ENCODE measurements at places on chromosomes 2 and 18.

DNA sequence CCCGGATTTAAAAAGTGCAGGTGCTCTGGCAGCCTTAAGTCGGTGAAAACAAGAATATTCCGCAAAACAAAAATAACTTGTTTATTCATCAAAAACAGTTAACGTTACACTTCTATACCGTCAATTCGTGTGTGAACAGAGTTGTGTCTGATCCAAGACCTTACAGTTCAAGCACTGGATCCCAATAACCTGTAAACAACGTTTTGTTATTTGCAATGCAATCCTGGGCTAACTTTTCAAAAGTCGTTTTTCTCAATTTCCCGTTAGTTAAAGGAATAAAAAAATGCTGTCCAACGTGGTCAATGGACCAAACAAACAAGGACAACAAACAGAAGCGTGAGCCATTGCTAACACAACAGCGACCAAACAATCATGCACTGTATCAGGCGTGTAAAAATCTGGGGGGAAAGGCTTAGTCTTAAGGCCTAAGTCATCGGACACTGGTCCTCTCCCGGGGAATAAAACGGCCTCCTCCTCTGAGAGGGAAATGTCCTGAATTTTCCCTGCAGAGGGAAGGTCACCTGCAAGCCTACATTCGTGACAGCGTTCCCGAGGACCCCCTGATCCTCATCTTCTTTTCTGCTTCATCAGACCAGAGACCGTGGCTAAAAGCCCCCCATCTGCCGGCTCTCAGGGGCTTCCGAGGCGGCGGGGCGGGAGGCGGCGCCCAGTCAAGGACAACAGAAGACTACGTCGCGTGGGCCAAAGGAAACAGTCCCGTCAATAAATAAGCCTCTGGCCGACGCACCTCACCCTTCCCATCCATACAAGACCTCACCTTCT is 490 bp downstream of the NDUFS1 start:
- DNase-seq: peak; percentile 20

DNA sequence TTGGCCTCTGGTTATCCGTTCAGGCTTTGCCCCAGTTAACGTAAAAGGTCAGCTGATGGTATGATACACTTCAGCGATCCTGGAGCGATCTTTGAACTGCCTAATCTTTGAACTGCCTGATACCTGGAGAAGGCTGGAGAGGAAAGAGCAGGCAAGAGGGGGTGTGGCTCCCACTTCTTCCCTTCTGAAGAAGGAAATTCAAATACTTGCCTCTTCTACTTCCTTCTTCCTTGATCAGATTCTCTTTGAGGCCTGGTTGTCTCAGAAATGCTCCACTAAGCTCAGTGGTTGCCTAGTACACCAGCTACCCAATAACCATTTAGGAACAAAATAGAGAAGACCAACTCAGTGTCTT is 619 bp downstream of the GALM start:
- no peak for DNase-seq

- DNase-seq: no peak
Observed at GRCh38 chr2:209682646-209683045, 89.0 kb upstream of the UNC80 start.

DNA sequence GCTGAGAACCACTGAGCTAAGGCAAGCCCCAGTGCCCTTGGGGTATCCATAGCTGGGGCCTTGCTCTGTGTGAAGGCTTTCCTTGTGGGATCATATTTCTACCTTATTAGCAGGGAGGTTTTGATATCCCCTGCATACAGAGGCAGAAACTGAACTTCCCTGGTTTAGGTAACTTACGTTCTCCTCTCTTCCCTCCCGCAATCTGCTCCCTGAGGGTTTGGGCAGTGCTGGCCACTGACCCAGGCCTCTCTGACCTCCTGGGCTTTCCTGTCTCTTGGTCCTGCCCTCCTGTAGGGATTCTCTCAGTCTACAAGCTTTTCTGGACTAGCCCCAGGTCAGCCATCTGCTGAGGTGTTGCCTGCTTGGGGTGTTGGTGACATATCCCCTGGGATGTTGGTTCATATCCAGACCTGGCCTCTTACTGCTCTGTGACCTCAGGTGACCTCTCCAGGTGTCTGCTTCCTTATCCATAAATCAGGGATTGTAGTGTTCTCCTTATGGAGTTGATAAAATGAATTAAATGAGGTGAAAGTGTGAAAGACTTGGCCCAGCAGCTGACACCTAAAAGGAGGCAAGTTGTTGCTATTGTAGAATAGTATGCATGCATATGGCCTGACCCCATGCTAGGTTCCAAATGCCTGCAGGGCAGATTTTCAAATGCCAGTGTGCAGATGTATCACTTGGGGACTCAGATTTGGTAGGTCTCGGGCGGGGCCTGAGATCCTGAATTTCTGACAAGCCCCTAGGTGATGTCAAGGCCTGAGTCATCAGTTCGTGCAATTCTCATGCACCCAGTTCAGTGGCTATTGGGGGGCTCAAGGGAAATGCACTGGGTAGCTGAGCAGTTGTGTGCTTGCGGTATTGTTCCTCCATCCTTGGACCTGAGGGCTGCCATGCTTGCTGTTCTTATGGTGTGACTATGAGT is 106.6 kb downstream of the FHOD3 start:
- DNase-seq: no peak

DNA sequence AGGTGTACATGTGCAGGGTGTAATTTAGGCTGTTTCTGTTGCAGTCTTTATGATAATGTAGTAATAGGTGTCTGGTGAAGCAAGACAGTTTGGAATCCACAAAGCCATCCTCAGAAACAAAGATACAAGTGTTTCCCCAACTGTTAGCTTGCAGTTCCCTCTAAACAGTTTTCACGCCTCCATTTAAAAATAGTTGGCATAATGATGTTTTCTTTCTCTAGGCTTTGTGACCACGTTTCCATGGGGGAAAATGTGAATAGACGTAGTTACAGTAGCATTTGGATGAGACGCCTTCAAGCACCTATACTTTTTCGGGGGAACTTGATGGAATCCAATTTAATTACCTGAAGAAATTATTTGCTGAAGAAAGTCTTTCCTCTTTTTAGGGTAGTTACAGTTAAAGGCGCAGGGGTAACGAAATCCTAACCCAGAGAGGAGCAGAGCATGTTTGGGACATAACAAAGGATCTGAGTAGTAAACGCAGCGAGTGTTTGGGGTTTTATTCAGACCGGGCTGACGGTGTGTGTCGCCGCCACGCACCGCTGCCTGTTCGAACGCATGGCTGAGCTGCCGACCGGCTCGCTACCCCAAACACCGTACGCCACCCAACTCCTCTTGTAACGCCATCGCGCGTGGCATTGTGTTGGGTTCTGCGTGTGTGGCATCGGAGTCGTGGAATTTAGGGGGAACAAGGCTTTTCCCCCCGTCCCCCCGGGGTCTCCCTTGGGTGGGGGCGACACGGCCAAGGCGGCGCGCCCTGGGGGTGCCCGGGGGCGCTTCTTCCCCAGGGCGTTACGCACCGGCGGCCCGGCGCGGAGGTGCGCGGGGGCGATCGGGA is 681 bp upstream of the NRP2 start:
- no peak for DNase-seq

- no peak for DNase-seq
Observed at GRCh38 chr2:241771286-241772062, 5.1 kb upstream of the GAL3ST2 start.

Measured in DMS79 (cell line).